Activated CD4-positive, alpha-beta T cell treated with anti-CD3 and anti-CD28 coated beads, Interleukin-2, Interleukin-4, amounts not matched to agents 100 ng/mL and 50 ng/mL, durations not matched to agents 16 hours and 8 hours (primary cell): ENCODE measurements at places on chromosomes 5 and 9.

DNA sequence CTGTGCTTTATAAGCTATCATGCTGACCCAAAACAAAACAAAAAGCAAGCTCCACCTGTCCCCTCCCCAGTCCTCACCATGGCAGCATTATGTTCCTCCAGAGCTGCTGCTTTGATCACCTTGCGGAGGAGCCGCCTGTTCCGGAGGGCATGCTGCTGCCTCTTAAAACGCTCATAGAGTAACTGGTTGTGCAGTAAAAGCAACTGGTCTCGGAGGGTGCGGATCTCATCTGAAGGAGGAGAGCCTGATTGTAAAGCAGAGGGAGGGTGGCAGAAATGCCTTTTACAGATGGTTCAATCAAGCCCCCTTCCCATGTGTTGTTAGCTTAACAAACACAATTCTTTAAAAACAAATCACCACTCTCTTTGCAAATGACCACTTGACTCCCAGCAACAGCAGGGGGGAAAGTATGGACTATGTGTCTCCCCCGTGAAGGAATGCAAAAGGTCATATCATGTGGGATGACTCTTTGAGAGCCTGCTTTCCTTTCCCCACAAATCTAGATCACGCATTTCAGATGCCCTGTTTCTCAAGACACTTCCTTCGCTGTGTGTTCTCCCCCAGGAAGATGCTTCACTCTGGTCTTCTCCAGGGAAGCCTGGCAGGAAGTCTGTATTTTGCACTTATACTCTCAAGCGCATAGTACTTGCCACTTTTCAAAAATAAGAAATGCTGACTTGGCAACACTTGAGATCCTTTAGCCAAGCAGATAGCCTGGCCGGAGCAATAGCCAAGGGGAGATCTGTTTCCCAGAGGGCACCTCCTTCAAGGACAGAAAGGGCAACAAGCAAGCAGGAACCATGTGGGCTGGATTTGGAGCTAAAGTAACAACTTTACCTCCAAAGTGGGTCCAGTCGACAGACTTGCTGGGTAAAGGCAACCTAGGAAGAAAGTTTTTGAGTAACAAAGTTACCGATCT, 25.1 kb downstream of the SPACA9 start:
- DNase-seq, result no peak

GRCh38 chr9:83981126-83981871, 694 bp downstream of the RMI1 start:
- peak; percentile 44 for DNase-seq

DNA sequence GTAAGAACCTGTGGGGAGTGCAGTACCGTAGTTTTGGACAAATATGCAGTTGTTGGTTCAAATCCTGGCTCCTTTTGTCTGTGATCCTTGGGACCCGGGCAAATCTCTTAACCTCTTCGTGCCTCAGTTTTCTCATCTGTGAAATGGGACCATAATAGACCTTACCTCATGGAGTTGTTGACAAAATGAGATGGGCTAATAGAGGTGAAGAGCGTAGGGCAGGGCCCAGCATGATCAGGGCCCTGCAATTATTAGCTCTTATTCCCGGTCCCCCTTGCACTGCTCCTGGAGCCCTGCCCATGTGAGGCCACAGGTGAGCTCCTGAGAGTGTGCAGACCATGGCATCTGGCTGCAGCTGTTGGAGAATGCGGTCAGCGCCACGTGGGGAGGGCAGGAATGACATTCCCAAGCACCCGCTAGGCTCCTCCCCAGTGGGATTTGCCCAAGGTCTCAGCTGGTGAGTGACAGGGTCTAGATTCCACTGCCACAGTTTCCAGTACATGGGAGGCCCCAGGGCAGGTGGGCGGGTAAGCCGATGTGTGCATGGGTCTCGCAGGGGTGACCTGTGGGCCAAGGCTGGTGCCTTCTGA, 41.0 kb downstream of the NEK6 start:
- no peak for DNase-seq

- DNase-seq, result no peak
These were observed 96.4 kb upstream of the COL5A1 start for GRCh38 chr9:134545215-134545542.

GRCh38 chr9:29753638-29754037, 2180.4 kb upstream of the C9orf72 start:
- no peak for DNase-seq

- no peak for DNase-seq
These were observed 62.8 kb downstream of the INSYN2B start for GRCh38 chr5:169917500-169917899.

DNA sequence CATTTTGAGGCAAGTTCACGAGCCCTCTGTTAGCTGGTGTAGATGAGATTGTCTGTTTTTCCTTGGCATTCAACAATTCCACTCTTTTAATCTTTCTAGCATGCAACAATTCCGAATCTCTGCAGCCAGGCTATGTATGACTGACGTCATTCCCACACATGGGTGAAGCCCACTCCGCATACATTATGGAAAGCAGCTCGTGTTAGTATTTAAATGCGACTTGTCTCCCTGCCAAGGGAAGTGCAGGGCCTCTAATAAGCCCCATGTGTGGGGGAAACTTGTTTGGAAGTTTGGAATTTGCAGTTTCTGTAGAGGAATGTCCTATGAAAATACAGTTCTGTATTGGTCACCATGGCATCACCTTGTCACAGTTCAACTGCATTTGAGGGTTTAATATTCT, 146.0 kb upstream of the FBXL7 start:
- no peak for DNase-seq

GRCh38 chr9:36986468-36987408, 47.3 kb downstream of the PAX5 start:
- DNase-seq, result no peak
